CD4-positive, CD25-positive, alpha-beta regulatory T cell (primary cell): ENCODE measurements at places on chromosomes 3 and 15. TPM values are rescaled to one million over a fixed set of nuclear protein-coding genes. Genes with fewer than 3 reads are reported as not detected.

PLA2G4D gene
- not detected for polyA plus RNA-seq

PAQR9 gene
- polyA plus RNA-seq = not detected

TKT gene
- 68.2 TPM for polyA plus RNA-seq

CCR3 gene
- polyA plus RNA-seq = 19.3 TPM

ZPLD1 gene
- polyA plus RNA-seq = not detected

MYO5C gene
- 0.60 TPM for polyA plus RNA-seq

- DNase-seq = peak; percentile 70
Observed at GRCh38 chr3:42173307-42173706, 82.2 kb downstream of the TRAK1 start.

DNA sequence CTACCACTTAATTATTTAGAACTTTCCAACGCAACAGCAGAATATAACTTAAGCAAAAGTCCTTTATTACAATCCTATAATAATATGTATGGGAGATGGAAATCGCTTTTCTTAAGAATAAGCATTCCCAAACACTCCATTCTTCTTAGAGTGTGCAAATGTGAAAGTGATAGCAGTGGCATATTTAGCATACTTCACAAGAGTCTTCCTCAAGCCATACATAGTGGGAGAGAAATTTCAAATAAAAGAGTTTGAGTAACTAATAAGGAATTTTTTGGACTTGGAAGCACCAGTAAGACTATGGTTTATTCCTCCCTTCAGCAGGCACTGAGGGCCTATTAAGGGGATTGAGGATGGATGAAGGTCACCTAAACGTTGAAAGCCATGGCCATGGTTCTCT is 22.1 kb upstream of the BNC1 start:
- no peak for DNase-seq

DNA sequence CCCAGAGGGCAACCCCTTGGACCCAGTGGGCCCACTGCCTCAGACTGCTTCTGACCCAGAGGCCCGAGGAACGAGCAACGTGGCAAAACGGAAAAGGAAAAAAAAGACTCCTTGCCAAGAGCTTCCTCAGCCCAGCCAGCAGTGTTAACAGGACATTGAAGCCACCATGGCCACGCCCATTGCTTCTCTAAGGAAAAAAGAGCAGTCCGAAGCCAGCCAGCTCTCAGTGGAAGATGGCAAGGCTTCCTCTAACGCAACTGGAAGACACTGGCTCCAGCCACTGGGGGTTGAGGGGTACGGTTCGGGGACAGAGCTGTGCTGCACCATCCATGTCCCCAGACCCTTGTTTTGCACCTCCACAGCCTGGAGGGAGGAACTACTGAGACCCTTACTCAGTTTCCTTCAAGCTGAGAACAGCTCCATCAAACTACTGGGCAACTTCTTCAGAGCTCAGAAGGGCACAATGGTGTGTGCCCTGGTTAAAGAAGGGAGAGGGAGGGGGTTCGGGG is 10.7 kb downstream of the BMF start:
- DNase-seq = no peak

DNA sequence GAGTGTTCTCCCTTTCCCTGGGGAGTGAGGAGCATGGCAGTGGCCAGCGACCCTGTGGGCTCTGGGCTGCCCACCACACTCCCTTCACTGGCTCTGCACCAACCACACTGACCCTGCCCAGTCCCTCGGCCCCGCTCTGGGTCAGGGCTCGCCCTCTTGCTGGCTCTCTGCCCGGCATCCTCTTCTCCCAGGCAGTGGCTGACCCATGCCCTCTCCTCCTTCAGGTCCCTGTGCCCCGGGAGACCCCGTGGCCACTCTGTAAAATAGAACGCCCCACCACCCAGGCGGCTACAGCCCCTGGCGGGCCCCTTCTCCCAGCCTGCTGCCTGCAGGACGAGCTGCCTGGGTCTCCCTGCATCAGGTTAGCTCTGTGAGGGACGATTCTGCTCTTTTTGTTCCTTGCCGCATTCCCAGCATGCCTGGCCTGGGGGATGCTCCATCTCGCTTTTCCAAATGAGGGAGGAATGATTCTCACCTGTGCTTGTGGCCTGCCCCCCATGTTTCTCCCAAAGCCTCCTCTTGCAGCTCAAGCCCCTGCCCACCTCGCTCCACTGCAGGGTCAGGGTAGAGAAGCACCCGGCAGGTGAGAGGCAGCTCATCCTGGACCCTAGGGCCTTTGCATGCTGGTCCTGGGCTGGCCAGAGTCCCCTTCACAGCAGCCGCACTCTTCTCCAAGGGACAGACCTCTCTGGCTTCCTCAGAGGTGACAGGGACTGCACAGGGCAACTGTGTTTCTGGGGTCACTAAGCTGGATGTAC is 14.5 kb upstream of the CFAP100 start:
- DNase-seq = no peak

DNA sequence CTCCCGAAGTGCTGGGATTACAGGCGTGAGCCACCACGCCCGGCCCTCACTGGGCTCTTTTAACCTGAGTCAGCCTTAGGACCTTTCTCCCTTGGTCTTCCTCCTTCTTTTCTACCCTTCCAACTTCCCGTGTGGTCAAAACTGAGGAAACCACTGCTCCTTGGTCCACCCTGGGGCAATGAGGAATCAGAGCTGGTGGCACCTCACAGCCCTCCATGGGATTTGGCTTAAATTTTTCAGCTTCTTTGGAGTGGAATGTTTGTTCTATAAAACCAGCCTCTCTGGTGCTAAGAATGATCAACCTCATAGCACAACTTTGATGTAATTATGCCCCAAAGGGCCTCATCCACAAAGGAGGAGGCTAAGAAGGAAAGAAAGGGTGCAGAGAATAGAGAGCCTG is 76.6 kb upstream of the CFAP20DC start:
- DNase-seq = no peak

GRCh38 chr15:99059010-99059981 is 45.6 kb upstream of the SYNM start:
- DNase-seq = peak; percentile 16

DNA sequence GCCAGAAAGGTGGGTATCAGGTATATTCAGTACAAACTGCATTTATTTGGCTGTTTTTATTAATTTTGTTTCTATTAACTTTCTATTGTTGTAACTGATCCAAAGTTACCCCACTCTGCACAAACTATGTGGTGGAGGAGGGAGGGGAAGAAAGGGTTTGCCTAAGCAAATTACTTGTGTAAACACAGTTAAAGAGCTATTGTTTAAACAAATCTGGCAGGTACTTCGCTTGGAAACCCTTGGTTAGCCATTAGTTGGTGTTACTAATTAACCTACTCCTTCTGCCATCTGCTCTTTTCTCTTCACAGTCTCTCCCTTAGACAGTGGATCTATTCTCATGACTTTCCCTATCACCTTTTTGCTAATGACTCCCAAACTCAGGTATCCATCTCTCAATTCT is 328.4 kb upstream of the NECTIN3 start:
- DNase-seq = no peak
